CD8-positive, alpha-beta memory T cell (primary cell): ENCODE measurements at places on chromosomes 5 and 9.

GRCh38 chr5:171453988-171454387 lies 34.5 kb downstream of the FGF18 start:
- no peak overlapping the region for H3K27ac ChIP-seq
- no peak overlapping the region for H3K4me3 ChIP-seq
- H3K27me3 ChIP-seq = no peaks in the 10 kb centered on the region
- no peaks in the 10 kb centered on the region for H3K4me1 ChIP-seq
- no peak for DNase-seq

DNA sequence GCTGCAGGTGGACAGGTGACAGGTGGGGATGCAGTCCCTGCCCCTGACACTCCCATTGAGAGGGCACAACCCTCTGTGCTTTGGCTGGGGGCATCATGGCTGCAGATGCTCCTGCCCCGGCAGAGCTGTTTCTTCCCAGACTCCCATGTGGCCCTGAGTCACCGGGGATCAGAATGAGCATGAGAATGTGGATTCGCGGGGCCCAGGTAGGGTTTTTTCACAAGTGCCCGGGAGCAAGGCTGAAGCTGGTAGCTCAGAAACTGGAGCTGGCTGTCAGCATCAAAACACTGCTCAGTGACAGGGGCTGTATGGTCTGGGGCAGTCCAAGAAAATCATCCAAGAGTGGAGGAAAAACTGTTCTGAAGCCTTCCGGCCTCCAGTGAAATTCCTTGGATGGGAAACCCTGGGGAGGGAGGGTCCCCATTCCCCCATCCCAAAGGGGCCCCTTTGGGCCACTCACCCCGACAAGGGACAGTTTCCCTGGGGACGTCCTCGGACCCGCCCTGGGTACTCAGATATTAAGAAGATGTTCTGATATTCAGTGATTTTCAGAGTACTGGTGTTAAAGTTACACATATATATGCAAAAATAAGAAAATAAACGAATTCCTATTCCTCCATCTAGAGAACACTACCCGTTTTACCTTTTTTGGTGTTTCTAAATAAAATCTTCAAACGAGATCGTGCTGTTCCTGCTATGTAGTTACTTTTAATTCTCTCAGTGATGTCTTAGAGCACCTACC lies 120.1 kb upstream of the LPCAT1 start:
- no peak overlapping the region for H3K27ac ChIP-seq
- peaks cover 27% of the 10 kb centered on the region for H3K27me3 ChIP-seq
- H3K4me1 ChIP-seq = peaks cover 8% of the 10 kb centered on the region
- no peaks in the 10 kb centered on the region for H3K36me3 ChIP-seq

DNA sequence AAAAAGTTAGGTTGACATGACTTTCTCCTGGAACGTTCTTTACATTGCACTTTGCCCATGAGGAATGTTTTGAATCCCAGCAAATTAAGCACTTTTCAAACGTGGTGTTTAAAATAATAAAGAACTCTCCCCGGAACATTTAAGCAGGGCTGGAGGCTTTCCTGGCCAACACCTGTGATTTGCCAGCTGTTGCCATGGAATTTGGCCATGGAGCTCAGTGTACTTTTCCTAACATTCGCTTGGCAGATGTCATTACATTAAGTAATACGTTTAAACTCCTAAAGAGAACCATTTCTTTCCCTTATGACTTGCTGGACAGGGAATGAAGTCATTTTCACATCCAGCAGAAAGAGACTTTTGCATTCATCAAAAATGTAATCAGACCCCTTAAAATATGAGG lies 146.1 kb downstream of the GAS1 start:
- H3K27me3 ChIP-seq = no peaks in the 10 kb centered on the region
- no peaks in the 10 kb centered on the region for H3K4me1 ChIP-seq
- DNase-seq = no peak
- H3K4me3 ChIP-seq = no peak overlapping the region

DNA sequence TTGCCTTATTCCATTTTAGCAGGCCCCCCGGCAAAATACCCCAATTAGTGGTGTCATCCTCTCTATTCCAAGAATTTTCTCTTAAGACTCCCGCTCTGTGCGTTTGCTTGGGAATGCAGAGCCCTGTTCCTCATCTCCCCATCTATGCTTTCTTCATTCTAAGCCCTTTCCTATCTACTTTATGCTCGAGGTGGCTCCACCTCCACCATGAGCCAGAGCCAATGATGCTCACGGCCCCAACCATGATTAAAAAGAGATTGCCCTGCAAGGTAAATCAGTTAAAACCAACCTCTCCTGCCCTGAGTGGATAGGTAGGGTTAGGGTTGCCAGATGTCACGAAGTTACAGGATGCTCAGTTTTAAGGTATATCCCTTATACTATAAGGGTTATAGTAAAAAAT lies 677 bp upstream of the TXNDC15 start:
- peak overlapping the region; percentile 88 for H3K27ac ChIP-seq
- H3K4me1 ChIP-seq = peaks cover 34% of the 10 kb centered on the region
- DNase-seq = no peak
